ENCODE measurements at places on chromosomes 5 and 9.
A peak's percentile ranks its signal among the peaks of the same experiment; 100 is the strongest.

DNA sequence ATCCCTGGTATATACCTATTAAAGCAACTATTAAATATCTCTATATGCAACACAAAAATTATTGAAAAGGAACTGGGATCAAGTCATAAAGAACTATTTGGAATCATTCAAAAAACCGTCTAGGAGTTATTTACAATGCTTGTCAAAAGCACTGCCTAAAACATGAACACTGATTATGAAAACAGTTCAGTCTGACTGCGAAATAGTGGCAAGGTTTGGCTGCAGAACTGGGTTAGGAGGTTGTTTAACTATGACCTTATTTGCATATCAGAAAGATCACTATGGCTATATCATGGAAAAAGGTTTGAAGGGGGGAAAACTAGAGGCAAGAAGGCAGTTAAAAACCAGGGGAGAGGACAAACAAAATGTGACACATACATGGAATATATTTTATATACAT lies 12.0 kb downstream of the FBXW2 start:
- DNase-seq, result no peak

- DNase-seq, result no peak
These were observed 8.3 kb upstream of the MED7 start for GRCh38 chr5:157150995-157151394.

DNA sequence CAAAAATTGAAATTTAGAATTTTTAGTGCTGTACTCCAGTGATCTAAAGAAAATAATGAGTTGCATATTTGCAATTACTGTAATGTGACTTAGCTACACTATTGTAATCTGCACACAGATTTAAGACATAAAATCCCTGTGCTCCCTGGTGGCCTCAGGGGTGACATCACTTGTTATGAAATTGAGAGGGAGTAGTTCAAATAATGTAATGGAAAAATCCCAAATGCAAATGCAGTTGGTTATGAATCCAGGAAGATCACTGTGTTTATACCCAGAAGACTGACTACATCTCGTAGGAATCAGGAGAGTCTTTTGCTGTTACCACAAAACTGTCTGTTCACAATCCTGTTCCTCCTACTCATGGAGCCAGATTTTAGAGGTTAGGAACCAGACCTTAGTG lies 178.7 kb upstream of the FBXL17 start:
- no peak for DNase-seq

- DNase-seq, result peak; percentile 8
These were observed 72.0 kb upstream of the SLC44A1 start for GRCh38 chr9:105172436-105172835.

DNA sequence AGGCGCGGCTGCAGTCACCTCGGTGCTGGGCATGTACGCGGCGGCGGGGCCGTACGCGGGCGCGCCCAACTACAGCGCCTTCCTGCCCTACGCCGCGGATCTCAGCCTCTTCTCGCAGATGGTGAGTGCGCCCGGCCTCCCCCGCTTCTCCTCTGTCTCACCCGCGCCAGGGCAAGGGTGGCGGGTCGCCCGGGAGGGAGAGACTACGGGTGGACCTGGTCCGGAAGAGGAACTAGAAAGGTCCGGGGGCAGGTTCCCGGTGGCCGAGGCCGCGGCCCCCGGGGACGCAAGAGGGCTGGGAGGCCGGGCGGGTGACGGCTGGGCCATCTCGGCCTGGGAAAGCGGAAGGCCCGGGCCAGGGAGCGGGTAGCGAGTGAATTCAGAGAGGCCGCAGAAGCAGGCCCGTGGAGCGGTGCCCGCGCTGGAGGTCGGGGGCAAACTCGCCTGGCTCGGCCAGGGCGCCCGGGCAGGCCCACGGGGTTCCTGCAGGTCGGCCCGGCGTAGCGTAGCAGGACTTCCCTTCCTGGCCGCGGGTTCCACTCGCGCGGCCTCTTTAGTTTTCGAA lies 711 bp downstream of the IRX1 start:
- peak; percentile 48 for DNase-seq

DNA sequence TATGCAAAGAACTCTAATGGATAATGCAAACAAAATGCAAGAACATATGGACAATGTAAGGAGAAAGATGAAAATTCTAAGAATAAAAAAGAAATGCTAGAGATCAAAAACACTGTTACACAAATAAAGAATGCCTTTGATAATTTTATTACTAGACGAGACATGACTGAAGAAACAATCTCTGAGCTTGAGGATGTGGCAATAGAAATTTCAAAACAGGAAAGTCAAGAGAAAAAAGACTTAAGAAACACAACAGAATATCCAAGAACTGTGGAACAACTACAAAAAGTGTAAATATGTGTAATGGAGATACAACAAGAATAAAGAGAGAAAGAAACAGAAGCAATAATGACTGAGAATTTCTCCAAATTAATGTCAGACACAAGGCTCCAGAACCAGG lies 140.5 kb upstream of the ACOT12 start:
- DNase-seq, result no peak

DNA sequence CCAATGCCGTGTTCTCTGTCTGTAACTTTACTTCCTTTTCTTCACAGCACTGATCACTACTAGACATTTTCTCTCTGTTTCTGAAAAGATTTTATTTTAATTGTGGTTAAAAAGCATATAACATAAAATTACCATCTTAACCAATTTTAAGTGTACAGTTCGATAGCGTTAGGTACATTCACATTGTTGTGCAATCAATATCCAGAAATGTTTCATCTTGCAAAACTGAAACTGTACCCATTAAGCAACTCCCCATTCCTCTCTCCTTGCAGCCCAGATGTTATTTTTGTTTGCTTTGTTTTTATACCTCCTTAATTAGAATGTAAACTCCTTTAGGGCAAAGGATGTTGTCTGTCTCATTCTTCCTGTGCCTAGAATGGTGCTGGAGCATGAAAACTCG lies 47.5 kb downstream of the COL27A1 start:
- DNase-seq, result no peak

DNA sequence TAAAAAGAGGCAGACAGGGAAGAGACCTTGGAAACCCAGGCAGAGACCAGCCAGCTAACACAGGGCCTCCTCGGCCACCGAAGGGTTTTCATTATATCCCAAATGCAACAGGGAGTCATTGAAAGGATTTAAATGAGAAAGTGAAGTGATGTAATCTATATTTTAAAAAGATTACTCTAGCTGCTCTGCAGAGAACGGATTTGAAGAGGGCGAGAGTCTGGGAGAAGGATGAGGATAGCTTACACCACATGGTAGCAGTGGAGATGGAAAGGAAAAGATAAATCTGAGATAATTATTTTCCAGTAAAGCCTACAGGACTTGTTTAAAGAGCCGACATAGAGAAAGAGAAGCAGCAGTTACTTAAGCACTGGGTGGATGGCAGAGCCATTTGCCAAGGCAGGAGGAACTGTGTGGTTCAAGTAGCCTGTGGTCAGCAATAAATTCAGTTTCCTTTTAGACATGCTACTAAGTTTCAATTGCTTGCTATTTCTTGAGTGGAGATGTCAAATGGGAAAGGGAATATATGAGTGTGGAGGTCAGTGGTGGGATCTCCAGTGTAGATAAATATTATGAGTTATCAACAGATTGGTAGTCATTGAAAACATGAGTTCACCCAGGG lies 9.3 kb downstream of the FBN2 start:
- no peak for DNase-seq

- no peak for DNase-seq
These were observed 17.3 kb upstream of the EGFL7 start for GRCh38 chr9:136645352-136645902.

- DNase-seq, result no peak
These were observed 23.0 kb downstream of the ACOT12 start for GRCh38 chr5:81370912-81371311.

GRCh38 chr9:133274236-133275104 lies 531 bp downstream of the ABO start:
- DNase-seq, result no peak

DNA sequence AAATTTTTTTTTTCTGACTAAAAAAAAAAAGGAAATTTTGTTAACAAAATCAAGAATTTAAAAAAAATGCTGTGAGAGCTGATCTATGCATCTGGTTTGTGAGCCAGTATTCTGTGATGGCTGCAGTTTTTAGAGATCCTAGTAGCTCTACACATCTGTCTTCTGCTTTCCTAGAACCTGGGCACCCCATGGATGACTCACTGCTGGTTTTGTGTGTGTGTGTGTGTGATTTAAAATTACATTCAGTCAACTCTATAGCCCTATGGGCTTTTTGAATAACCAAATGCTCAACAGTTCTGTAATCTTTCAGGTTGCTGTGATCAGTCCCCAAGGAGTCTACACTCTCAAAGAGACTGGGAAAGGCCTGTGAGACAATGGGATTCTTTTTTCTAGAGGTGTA lies 2.5 kb upstream of the PSMD5 start:
- DNase-seq, result no peak

DNA sequence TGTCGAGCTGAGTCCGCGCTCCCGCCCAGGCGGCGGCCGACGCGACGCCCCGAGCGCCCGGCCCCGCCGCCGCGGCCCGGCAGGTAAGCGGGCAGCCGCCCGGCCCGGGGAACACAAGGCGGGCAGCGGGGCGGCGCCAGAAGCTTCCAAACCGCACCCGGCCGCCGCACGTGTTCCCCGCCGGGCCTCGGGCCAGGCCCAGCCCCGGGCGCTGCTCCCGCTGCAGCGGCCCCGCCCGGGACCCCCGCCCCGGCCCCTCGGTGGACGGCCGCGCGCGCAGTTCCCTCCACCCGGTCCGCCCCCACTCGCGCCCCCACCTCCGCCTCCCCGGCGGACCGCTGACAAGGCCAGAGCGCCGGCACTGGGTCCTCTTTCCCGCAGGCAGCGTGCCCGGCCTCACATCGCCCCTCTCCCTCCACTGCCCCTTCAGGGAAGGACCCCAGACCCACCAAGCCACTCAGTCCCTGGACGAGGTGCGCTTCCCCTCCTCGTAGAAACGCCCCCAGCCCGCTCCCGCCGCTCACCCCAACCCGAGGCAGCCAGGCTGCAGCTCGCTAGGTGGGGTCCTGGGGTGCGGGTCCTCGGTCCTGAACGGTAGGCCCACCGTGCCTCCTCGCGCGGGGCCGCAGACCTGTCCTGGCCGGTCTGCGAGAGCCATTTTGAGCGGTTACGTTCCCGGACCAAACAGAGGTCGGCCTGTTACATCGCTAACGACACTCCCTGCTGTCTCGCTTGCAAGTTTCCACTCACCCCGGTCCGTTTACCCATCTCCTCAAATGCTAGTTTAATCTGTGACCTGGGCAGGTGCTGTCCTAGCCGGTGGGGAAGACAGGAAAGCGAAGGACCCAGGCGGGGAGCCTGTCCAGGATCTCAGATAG lies 475 bp downstream of the WDR5 start:
- peak; percentile 41 for DNase-seq

DNA sequence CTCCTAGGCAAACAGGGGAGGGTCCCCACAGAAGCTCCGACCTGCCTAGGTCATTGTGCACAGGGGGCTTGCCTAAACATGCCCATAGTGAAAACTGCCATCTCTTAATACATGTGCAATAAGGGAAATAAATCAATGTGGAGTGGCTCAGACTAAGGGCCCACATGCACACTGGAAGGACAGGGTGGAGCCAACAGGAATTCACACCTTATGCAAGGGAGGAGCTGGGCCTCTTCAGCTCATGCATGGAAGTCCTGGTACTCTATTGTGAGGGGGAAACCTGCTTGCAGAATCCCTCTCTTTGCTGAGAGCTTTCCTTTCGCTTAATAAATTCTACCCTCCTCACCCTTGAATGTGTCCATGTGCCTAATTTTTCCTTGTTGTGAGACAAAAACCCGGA lies 815.8 kb downstream of the EFNA5 start:
- DNase-seq, result no peak

- peak; percentile 81 for DNase-seq
These were observed at the start of gene CRB2 for GRCh38 chr9:123355761-123356431. TSS of gene CRB2 (plus strand) at chr9:123356197. CDS start at chr9:123356261, 64 bp downstream.

GRCh38 chr5:122707796-122708195 lies 67.1 kb upstream of the SNX2 start:
- DNase-seq, result no peak

DNA sequence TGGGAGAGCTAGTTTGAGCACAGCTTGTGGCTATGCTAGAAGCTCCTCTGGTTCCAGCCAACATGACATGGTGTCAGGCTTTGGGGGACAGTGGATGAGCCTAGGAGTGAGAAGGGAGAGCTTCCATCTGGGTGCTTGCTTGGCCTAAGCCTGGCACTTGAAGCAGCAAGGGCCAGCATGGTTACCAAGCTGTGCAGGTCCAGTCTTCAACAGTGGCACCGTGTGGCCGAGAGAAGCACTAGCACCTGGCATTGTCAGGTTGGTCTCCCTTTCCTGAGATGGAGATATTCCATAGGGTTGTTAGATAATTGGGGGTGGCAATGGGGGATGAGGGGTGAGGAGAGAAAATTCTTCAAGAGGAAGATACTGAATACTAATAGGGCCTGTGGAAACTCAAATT lies 261.9 kb downstream of the PBX3 start:
- no peak for DNase-seq

- no peak for DNase-seq
These were observed 10.7 kb downstream of the NKD2 start for GRCh38 chr5:1019001-1019905.

DNA sequence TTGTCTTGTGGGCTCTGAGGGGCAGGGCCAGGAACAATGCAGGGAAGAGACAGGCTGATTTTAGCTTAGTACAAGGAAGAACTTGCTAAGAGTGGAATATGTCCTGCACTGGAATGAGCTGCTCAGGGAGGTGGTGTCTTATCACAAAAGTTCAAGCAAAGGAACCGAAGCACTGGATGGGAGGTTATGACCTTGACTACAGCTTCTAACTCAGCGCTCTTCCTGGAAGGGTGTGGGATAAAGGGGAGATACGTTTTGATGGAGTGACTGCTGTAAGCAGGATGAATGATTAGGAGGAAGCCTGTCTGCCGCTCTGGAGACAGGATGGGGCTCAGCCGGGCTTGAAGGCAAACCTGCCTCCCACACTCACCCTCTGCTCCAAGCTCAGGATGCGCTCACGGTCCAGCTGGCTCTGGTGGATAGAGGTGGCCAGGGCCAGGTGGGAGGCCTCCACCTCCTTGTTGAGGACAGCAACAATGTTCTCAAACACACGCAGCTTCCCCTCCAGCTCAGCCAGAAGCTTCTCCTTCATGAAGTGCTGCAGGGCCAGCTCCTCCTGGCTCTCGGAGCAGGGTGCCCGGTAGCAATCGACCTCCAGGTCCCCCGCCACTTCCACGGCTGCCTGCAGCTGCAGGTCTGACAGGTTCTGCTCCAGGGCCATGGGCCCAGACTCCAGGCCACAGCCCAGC lies 13.5 kb downstream of the TRAF1 start:
- no peak for DNase-seq

GRCh38 chr9:131228988-131229387 lies 47.3 kb downstream of the FAM78A start:
- no peak for DNase-seq

DNA sequence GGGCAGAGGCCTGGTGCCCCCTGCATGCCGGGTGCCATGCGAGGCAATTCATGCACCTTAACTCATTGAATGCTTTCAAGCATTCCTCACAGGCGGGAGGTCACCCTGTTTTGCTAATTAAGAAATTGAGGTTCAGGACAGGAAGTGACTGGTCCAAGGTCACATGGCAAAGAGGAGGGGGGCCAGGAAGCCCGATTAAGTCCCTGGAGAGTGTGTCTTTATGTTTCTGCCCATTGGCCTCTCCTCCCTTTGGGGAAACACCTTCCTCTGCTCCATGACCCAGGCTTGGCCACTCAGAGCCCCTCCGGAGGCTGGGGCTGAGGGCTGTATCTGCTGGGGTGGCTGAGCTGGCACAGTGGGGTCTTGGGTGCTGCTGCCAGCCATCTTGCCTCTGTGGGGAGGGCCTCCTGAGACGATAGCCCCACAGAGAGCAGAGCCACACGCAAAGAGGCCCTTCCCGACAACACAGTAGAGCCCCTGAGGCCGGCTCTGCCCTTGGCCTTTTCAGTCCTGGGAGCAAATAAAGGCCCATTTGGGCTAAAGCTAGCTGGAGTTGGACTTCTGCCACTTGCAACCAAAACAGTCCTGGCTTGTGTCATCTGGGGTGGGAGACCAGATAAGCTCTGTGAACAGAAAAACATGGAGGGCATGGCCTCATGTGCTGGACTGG lies 90.8 kb upstream of the NEURL1B start:
- no peak for DNase-seq

Data from ELF-1 (cell line).